ENCODE measurements at places on chromosomes 5 and 9.

DNA sequence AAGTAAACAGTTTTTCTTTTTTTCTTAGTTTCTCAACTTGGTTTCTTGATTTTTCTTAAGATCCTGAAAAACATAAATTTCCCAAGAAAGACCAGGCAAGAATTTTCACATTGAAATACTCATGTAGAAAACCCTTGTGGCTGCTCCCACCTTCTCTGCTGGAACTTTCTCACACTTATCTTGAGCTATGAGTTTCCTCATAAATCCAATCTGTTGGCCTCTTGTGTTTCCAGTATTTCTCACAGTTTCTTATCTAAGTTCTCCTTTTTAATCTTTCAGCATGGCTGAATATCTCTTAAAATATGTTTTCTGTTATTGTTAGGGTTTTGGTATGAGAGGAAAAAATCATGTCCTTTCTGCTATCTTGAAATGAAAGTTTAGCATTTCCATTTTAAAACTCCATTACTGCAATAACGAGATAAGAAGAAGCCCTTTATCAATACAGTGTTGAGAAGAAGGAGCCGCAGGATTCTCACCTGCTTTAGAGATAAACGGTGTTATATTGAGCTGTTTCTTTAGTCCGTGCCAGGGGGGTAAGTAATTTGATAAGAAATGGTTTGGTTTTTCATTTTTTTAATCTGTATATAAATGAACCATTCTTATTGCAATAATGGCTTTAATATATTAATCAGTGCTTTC is 89.3 kb downstream of the ALDH1A1 start:
- DNase-seq: no peak

- no peak for DNase-seq
These were observed 194.6 kb downstream of the CSNK1G3 start for GRCh38 chr5:123706531-123706930.

DNA sequence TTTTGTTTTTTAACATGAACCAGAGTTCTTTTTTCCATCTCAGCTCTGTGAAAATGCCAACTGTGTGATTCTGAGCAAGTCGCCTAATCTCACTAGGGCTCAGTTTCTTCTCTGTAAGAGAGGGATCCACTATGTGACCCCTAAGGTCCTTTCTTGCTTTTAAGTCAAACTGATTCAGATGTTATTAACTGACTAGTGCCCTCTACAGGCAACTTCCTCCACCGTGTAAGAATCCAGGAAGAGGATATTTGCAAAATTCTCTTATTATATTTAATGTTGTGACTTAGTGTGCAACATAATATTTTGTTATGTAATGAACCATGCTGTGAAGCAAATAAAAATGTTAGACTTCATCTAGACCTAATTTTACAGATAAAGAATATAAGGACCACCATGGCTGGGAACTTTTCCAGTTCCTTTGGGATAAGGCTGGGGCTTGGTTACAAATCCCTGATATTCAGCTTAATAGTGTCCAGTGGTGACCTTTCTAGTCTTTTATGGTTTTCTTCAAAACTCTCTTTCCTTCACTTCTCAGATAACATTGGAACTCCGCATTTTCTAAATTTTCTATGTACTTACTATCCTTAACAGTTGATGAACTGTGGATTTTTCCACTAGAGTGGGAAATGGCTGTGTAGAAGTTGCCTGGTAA is 244.7 kb downstream of the PIK3R1 start:
- no peak for DNase-seq

- no peak for DNase-seq
These were observed 58.3 kb upstream of the ANGPTL2 start for GRCh38 chr9:127180457-127181314.

GRCh38 chr5:90483206-90483605 is 8.5 kb downstream of the POLR3G start:
- DNase-seq: no peak

- DNase-seq: no peak
These were observed 65.3 kb downstream of the SNX30 start for GRCh38 chr9:112815868-112816267.

DNA sequence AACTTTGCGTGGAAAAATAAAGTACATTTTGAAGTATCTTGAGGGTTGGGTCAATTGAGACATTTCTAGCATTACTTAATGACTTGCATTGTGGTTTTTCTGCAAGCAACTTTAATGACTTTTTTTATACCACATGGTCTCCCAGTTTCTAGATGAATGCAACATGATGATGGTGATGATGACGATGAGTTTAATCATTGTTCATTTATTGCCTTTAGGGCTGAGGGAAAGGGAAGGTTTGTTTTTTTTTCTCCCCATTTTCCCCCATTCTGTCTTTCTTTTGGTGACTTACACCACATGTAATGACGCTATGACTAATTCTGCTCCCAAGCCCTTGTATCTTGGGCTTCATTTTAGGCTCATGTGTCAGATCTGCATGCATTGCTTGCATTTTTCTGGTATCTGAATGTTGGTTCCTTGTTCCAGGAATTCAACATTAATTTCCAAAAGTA is 57.7 kb upstream of the NXNL2 start:
- no peak for DNase-seq

DNA sequence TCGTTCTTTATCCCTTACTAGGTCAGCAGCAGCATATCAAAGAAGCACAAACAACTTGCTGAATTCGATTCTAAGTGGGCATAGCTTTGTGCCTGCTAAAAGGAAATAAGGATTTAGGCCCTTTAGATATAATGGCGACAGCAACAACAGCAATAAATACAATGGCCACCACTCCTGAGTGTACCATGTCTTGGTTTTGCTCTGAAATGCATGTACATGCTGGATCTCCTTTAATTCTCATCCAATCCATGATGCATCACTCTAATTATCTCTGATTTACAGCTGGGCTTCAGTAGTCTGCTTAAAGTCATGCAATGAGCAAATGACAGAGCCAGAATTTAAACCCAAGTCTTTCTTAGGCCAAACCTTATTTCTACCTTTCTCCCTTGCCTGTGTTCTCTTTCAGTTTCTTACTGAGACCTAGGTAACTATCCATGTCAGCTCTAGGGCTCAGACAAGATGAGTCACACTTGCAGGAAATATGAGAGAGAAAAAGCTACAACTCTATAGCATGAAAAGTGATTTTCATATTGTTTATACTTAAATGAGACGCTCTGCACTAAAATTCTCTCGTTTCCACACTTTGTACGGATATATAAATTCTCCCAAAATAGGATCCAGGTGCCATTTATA is 111.8 kb downstream of the HMHB1 start:
- no peak for DNase-seq

DNA sequence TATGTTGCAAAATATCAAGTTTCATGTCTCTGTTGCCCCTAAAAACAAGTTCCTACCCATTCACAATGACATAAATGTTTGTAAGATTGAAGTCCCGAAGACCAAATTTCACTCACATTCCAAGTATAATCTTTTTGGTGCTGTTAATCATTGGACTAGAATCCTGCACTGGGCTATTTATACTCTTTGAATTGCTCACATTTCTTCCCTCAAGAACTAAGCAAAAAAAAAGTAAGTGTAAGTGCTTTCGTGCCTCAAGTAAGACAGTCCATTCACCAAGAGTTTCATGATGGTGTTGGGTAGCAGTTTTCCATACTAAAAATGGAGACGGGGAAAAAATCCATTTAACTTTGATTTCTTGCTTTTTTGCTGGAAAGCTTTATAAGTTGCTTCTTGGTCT is 242.3 kb downstream of the EBF1 start:
- no peak for DNase-seq

DNA sequence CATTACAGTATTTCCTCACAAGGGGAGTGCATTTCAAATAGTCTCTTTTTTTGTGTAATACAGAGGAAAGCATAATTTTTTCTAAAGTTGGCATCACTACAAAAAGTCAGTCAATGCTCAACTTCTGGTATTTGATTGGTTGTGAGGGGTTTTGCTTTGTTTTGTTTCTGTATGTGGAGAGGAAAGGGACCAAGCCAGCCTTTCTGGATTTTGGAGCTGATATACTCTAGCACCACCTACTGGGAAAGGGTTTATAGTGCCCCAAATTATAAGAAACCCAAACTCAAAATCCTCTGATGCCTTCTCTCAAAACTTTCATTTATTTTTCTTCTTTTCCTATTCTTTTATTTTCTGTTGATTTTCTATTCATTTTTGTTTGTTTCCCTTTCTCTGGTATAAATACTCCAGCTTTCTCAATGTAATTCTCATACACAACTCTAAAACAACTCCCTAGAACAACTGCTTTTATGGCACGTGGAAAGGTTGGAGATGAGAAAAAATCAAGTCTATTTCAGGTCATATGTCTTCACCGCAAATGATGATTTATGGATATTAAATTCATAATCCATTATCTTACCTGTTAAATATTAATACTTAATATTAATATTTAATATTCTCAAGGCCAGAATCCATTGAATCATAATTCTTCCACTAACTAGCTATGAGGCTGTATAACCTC is 69.5 kb upstream of the ANXA1 start:
- DNase-seq: peak; percentile 2

- DNase-seq: no peak
These were observed 214.2 kb upstream of the ZNF462 start for GRCh38 chr9:106648799-106649198.

DNA sequence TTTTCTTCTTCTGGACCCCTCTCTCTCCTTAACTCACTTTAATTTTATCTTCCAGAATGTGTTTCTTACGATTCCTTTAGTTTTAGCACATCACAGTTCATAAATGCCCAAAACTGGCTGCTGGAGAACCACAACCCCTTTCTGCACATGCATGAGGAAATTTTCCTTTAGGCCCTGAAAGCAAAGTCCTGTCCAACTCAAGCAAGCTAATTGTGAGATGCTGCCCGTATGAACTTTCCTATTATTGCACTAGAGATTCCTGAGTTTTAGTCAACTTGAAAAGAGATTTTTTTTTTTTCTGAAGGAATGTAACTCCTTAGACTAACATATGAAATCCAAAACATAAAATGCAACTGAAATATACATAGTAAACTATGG is 52.1 kb upstream of the DAB2 start:
- DNase-seq: no peak
